ENCODE measurements at places on chromosomes 4 and X. TPM values are rescaled to one million over a fixed set of nuclear protein-coding genes. Genes with fewer than 3 reads are reported as not detected.

FAAH2 gene
- 0.47 TPM for total RNA-seq

GJB1 gene
- total RNA-seq, result not detected

DDIT4L gene
- 0.26 TPM for total RNA-seq

NHSL2 gene
- 9.5 TPM for total RNA-seq

Measured in bronchial smooth muscle cell (primary cell).